ENCODE measurements at places on chromosomes 1 and 21. TPM values are rescaled to one million over a fixed set of nuclear protein-coding genes. Genes with fewer than 3 reads are reported as not detected.

Gene NBPF4
- total RNA-seq: 0.09 TPM

DNA sequence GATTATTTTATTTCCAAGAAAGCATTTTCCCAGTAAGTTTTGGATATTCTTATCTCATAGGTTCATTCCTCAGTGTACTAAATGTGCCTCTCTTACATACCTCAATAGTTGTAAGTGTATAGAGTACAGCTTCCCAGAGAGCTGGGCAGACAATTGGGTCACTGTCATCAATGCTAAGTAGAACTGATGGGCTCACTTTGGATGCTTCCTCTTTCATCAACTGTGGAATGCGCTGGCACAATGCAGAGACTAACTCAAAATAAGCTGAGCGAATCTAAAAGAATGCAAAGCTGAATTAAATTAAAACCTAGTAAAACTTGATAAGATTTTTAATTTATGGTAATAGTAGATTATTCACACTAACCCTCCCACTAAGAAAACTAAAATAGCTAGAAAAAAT lies 21.5 kb downstream of the LTN1 start:
- no peak overlapping the region for H3K27ac ChIP-seq
- no peaks in the 10 kb centered on the region for H3K4me1 ChIP-seq
- DNase-seq: no peak
- no peak overlapping the region for H3K4me3 ChIP-seq
- H3K36me3 ChIP-seq: peaks cover 24% of the 10 kb centered on the region

Gene DARS2
- total RNA-seq: 14.4 TPM

Gene PLXNA2
- total RNA-seq: 1.9 TPM

DNA sequence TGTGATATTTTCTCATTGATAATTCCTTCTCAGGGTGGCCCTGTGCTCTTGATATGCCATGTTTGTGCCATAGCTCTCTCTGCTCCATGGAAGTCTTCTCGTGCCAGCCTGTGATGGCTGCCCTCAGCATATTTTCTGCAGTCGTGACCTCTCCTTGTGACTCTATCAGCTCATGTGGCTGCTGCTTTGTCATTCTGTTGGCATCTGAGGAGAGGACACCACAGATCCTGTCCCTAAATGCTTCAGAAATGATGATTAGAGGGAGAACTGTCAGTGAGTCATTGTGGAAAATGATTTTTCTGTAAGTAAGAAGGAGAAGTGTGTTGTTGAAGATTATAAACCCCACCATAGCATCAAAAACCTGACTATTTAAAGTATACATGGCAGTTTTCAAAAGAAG lies 286.0 kb downstream of the ADGRL2 start:
- H3K4me1 ChIP-seq: no peaks in the 10 kb centered on the region
- no peaks in the 10 kb centered on the region for H3K27me3 ChIP-seq
- no peak overlapping the region for H3K27ac ChIP-seq
- H3K4me3 ChIP-seq: no peak overlapping the region
- no peak for DNase-seq
- H3K36me3 ChIP-seq: no peaks in the 10 kb centered on the region

- H3K36me3 ChIP-seq: no peaks in the 10 kb centered on the region
- peaks cover 9% of the 10 kb centered on the region for H3K4me1 ChIP-seq
- DNase-seq: no peak
- H3K27ac ChIP-seq: no peak overlapping the region
- H3K27me3 ChIP-seq: no peaks in the 10 kb centered on the region
These were observed 108.4 kb downstream of the ERG start for GRCh38 chr21:38389896-38390295.

GRCh38 chr1:47782414-47783166 lies 214.6 kb downstream of the TRABD2B start:
- no peak for DNase-seq
- no peaks in the 10 kb centered on the region for H3K27me3 ChIP-seq
- no peak overlapping the region for H3K4me3 ChIP-seq
- no peaks in the 10 kb centered on the region for H3K36me3 ChIP-seq
- H3K27ac ChIP-seq: no peak overlapping the region

DNA sequence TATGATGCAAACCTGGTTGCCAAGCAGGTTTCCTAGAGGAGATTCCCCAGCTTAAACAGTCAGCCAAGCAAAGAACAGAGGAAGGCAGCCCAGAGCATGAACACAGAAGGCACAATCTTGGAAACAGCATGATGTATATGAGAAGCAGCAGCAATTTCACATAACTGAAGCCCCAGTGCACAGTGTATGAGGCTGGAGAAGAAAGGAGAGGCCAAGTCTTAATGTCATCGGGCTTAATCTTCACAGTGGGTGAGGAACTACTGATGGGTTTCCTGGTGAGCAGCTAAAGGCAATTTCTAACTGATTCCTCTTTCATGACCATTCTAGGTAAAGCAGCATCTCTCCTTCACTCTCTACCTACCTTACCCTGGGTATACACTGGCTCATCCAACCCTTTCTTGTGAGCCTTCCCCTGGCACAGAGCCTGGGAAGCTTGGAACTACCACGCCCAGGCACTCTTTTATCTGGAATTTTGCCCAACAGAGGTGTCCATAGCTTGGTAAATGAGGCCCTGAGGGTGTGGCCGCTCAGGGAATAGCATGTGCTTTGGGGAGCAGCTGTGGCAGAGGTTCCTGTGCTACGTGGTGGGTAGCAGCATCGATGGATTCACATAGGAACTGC lies 22.0 kb downstream of the FYB2 start:
- H3K4me3 ChIP-seq: no peak overlapping the region
- no peak overlapping the region for H3K27ac ChIP-seq
- no peak for DNase-seq
- no peaks in the 10 kb centered on the region for H3K36me3 ChIP-seq
- H3K27me3 ChIP-seq: peaks cover 2% of the 10 kb centered on the region
- no peaks in the 10 kb centered on the region for H3K4me1 ChIP-seq

Gene TAL1
- total RNA-seq: 1.5 TPM

DNA sequence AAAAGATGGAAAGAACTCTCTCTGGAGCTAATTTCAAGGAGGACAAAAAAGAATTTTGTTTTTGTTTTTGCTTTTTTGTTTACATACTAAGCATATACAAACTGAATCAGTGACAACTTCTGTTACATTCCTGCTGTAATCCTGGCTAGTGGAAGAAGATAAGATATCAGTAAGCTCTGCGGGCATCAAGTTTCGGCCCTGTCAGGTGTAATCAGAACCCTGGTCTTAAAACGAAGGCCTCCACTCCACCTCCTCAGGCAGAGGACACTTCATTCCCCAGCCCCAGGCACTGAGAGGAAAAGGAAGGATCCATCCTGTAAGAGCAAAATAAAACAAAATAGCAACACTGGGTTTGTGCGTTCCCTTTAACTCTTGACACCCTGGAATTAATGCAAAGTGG lies 88.9 kb upstream of the ARHGAP29 start:
- no peak for DNase-seq
- no peak overlapping the region for H3K27ac ChIP-seq
- H3K4me3 ChIP-seq: no peak overlapping the region
- peaks cover 3% of the 10 kb centered on the region for H3K27me3 ChIP-seq

DNA sequence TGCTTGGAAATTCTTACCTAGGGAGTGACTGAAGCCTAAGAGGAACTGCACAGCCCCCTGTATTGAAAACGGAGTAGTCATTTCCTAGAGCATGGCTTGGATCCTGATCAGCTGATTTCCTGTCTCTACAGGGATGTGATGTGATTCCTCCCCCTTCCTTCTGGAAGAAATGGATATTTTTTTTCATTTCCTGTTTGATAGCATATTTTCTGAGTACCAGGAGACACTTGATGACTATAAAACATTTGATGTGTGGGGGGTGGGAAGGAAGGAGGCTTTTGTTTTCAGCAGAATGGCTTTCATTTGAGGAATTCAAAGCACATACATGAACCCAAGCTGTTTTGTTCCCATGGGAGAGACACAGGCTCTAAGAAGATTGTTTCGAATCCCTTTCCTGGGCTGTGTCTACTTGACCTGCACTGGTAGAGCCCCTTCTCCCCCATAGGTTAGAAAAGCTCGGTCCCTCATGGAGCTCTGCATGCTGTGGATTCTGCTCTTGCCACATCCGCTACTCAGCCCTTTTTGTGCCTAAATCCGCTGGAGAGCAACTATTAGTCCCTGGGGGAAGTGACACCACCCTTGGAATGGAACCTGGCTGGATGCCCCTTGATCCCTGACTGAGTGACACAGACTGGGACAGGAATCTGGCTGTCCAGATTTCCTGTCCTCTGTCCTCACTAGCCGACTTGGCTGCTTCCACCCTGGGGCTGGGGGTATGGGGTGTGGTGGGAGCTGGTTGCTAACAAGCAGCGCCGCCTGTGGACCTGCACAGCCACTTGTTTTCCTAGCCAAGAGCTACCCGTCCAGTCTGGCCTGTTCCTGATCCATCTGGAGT lies 71.8 kb upstream of the MACF1 start:
- no peaks in the 10 kb centered on the region for H3K27me3 ChIP-seq
- no peak overlapping the region for H3K27ac ChIP-seq
- H3K36me3 ChIP-seq: no peaks in the 10 kb centered on the region
- no peak for DNase-seq
- no peaks in the 10 kb centered on the region for H3K4me1 ChIP-seq

DNA sequence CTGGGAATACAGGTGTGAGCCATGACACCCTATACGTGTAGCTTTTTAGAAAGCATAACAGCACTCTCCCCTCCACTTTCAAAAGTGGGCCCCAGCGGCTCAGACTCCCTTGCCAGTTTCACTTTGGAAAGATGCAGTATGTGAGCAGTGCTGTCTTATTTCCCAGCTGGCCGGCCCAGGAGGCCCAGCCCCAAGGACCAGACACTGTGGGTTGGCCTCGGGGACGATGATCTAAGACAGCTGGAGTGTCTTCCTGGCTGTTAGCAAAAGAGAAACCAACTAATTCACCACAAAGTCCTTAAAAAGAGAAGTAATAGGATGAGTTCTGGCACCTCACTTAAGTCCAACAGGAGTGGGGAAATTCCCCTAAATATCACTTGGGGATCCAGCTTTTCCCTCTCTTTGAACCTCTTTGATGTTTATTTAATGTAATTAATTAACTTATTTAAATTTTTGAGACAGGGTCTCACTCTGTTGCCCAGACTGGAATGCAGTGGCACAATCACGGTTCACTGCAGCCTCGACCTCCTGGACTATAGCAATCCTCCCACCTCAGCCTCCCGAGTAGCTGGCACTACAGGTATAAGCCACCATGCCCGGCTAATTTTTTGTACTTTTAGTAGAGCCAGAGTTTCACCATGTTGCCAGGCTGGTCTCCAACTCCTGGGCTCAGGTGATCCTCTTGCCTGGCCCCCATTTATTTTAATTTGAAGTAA lies 17.6 kb upstream of the CLIC4 start:
- peak overlapping the region; percentile 8 for H3K27ac ChIP-seq
- H3K4me1 ChIP-seq: no peaks in the 10 kb centered on the region
- H3K36me3 ChIP-seq: no peaks in the 10 kb centered on the region

Gene GPR52
- 0.52 TPM for total RNA-seq

DNA sequence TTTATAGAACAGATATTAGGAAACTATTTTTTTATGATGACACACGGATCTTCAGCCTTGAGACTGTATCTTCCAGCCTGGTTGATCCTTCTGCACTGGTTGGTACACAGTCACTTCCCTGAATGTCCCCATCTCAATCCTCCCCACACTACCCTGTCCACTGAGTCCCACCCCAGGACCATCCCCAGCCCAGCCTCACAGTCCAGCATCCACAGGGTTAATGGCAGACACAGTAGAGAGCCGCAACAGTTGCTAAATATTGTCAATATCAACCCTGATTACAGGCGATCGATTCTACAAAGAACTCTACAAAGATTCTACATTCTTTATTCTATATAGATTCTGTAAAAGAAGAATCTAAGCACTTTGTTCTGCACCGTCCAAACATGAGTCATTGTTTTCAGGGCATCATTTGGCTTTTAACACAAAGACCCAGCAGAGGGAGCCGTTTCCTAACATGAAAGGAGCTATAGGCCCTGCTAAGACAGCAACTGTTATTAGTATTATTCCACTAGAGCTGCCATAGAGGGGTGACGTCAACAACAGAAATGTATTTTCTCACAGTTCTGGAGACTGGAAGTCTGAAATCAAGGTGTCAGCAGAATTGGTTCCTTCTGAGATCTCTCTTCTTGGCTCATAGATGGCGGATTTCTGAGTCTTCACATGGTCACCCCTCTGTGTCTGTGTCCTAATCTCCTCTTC lies 30.1 kb upstream of the IFNAR2 start:
- H3K27ac ChIP-seq: peak overlapping the region; percentile 22
- H3K4me3 ChIP-seq: no peak overlapping the region

Gene OR10J1
- not detected for total RNA-seq

- no peaks in the 10 kb centered on the region for H3K4me1 ChIP-seq
- H3K36me3 ChIP-seq: no peaks in the 10 kb centered on the region
- H3K4me3 ChIP-seq: no peak overlapping the region
- no peaks in the 10 kb centered on the region for H3K27me3 ChIP-seq
- no peak overlapping the region for H3K27ac ChIP-seq
These were observed 66.7 kb downstream of the TTLL7 start for GRCh38 chr1:83932281-83932680.

Gene C1orf94
- total RNA-seq: not detected

Gene TRABD2B
- 0.09 TPM for total RNA-seq

Gene TP73
- 2.6 TPM for total RNA-seq

DNA sequence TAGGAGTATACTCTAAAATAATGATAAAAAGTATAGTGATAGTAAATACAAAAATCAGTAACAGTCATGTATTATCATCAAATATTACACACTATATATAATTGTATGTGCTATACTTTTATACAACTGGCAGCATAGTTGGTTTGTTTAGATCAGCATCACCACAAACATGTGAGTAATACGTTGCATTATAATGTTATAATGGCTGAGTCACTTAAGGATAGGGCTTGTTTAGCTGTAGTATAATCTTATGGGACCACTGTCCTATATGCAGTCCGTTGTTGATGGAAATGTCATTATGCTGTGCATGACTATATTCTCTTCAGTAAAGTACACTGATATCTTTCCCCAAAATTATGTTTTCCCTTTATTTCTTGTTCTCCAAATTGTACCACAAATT lies 92.8 kb downstream of the LYPLAL1 start:
- H3K36me3 ChIP-seq: no peaks in the 10 kb centered on the region
- no peak overlapping the region for H3K4me3 ChIP-seq
- DNase-seq: no peak

GRCh38 chr1:58870298-58870676 lies 86.4 kb upstream of the JUN start:
- H3K36me3 ChIP-seq: no peaks in the 10 kb centered on the region
- no peak overlapping the region for H3K4me3 ChIP-seq
- no peaks in the 10 kb centered on the region for H3K27me3 ChIP-seq
- peaks cover 12% of the 10 kb centered on the region for H3K4me1 ChIP-seq

Gene FCRLA
- 2.4 TPM for total RNA-seq

DNA sequence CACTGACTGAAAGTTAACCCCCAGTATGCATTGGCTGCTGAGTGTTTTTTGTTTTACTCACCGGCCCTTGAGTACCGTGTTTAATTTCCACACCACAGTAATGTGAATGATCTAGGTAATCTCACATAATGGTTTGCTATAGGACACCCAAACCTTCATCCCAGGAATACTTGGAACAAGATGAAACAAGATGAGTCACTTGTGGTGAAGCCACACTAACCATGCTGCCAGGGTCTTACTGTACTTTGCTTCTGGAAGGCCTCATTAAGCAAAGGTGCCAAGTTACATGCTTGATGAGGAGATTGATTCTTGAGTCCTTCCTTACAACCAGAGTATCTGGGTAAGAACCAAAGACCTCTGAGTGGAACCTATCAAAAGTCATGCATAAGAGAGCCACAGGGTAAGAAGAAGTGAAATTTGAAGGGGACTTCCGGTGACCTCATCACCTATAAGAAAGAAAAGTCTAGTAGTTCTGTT lies 163.3 kb downstream of the NRIP1 start:
- H3K27ac ChIP-seq: no peak overlapping the region
- no peaks in the 10 kb centered on the region for H3K27me3 ChIP-seq
- no peaks in the 10 kb centered on the region for H3K4me1 ChIP-seq
- DNase-seq: no peak
- no peaks in the 10 kb centered on the region for H3K36me3 ChIP-seq

Measured in thymus (tissue), 14 donors.